ENCODE measurements at places on chromosomes 3 and 15. TPM values are rescaled to one million over a fixed set of nuclear protein-coding genes. Genes with fewer than 3 reads are reported as not detected.

The ETV5 gene
- 8.7 TPM for polyA plus RNA-seq

GRCh38 chr15:100601617-100602063 is 344 bp downstream of the LINS1 start:
- DNase-seq: no peak

The C3orf18 gene
- 16.4 TPM for polyA plus RNA-seq

DNA sequence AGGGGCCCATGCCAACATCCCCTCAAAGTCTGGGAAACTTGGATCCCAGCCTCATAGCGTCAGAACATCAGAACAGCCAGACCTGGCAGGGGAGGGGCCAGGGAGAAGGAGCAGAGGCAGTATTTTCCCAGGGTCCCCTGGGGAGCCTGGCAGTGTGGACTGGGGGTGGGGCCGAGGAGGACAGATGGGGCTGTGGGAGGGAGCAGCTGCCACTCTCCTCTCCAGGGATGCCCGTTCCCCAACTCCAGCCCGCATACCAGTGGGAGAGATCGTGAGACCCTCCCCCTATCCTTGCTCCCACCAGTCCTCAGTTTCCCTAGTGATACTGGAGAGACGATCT is 6.5 kb upstream of the DNAJB8 start:
- DNase-seq: no peak

The DNASE1L3 gene
- 7.0 TPM for polyA plus RNA-seq

The XCR1 gene
- polyA plus RNA-seq: not detected

The ZNF80 gene
- not detected for polyA plus RNA-seq

DNA sequence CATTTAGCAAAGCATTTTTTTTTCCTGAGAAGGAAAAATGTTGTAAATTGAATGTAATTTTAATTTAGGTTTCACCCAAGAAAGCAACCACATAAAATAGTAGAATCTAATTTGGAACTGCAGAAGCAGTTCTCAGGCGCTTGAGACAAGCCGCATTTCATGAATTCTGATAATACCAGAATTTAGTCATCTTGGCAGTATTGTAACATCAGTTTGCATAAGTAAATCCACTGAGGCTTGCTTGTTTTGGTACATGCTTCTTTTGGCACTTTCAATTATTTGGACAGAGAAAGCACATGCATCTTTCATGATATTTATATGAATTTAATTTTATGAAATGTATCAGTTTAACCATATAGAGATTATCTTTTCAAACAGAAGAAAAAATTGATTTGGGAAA is 389.7 kb upstream of the ROBO1 start:
- no peak for DNase-seq

Measured in aorta (tissue), 5 donors.